ENCODE measurements at places on chromosomes 6 and 20.
A peak's percentile ranks its signal among the peaks of the same experiment; 100 is the strongest.

GRCh38 chr6:14796974-14797762 is 448.7 kb upstream of the JARID2 start:
- no peak for DNase-seq

DNA sequence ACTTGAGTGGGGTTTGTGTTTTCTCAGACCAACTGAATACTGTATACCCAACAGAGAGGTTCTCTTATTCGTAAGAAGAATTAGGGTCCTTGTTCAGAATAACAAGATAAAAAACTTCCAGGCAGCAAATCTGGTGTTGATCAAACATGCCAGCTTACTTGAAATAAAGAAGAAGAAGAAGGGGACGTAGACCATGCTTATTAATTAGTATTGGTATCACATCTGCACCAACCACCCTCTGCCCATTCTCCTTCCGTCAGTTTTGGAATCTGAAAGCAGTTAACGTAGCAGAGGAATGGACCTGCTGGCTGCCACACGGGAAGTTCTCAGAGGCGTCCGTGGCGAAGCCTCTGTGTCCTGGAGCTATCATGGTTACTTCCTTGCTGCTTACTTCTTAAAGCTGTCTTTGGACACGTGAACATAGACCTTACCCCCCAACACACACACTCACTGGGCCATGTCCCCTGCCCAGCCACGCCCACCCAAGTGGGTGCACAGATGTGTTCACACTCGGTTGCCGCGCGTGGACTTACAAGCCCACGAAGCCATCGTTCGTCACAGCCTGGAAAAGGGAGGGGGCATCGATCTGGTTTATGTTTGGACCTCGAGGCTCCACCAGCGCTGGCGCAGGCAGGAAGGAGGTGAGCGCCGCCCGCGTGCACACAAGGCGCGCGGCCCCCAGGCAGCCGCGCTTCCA is 4.1 kb upstream of the DLL1 start:
- no peak for DNase-seq

DNA sequence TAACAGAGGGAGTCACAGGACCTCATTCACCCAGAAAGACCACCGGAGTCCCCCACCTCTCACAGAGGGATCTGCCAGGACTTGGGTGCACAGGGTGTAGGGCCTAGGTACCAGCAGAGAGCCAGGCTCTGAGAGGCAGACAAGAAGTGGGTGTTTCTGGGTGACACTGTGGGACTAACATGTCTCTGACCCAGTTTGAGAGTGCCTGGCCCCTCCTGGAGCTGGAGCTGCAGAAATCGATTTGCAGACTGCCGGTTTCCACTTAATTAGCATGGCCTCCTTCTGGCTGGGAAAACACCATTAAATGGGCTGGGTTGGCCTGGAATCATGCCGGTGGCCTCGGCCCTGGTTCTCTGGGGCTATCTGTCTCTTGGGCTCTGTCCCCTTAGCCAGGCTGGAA is 59.2 kb downstream of the PPP1R16B start:
- no peak for DNase-seq

GRCh38 chr6:15504581-15505350 is 158.1 kb downstream of the DTNBP1 start:
- DNase-seq, result no peak

DNA sequence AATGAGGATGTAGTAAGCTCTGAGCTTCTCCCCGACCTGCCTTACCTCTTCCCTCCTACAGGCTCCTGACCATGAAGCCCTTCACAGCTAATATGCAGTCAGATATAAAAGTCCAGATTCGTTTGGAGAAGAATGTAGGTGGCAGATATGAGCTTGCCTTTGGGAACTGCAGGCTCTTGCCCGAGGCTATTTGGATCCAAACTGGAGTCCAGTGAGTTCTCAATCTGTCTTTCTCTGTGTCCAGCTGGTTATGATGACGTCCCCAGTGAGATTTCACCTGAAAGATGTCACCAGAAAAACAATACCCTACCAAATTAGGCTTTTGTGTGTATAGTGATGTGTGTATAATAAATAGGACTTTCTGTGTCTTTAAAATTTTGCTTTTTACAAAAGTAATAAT is 14.7 kb upstream of the BPIFA3 start:
- peak; percentile 87 for DNase-seq

DNA sequence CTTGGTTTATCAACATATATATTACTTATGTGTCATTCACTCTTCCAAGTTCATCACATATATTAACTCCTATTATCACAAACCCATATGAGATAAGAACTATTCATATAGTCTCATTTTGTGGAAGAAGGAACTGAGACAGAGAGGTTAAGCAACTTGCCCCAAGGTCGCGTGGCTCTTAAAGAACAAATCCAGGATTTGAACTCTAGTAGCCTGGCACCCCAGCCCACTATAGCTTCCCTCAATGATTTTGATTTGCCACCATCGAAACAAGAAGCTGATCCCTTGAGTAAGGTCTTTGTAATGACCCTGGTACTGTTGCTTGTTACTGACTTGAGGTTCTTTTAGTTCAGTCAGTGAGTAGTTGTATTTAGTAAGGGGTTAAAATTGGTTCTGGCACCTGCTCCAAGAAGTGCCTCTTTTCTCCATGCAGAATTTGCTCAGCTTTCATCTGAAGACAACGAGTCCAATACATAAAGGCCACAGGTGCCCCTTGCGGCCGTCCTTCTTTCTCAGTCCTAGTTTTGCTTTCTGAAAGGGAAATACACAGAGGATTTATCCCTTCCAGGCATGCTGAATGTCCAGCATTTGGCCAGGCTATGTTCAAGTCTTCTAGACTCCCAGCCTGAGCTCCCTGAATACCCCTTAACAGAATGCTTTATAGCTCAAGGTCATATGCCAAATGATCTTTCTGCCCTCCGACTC is 253.0 kb downstream of the TBC1D7 start:
- no peak for DNase-seq

- DNase-seq, result no peak
These were observed 36.6 kb downstream of the AIG1 start for GRCh38 chr6:143097224-143097795.
